Natural killer cell (primary cell): ENCODE measurements at places on chromosomes 7 and 10. TPM values are rescaled to one million over a fixed set of nuclear protein-coding genes. Genes with fewer than 3 reads are reported as not detected.

DNA sequence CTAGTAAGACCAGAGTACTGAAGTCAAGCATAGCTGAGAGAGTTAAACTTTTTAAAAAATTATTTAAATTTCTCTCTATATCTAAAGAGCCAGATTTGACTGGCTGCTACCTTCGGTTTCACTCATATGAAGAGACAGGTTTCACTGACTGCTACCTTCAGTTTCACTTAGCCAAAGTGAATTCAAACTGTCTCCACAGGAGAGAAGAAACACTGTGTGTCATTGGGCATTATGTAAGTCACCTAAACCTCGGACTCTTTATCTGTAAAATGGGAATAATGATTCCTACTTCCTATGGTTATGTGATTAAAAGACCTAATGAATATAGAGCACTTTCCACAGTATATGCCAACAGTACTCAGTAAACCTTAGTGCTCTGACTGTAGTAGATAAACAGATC is 41.6 kb upstream of the MET start:
- no peak overlapping the region for H3K27ac ChIP-seq
- H3K4me1 ChIP-seq = no peaks in the 10 kb centered on the region
- H3K4me3 ChIP-seq = no peak overlapping the region
- no peaks in the 10 kb centered on the region for H3K27me3 ChIP-seq
- H3K36me3 ChIP-seq = no peaks in the 10 kb centered on the region

The ITPRID1 gene
- not detected for total RNA-seq

- H3K27me3 ChIP-seq = peaks cover 90% of the 10 kb centered on the region
- no peaks in the 10 kb centered on the region for H3K36me3 ChIP-seq
- peak; percentile 63 for DNase-seq
- peaks cover 38% of the 10 kb centered on the region for H3K4me1 ChIP-seq
- peak overlapping the region; percentile 85 for H3K4me3 ChIP-seq
- peak overlapping the region; percentile 83 for H3K27ac ChIP-seq
Observed at GRCh38 chr10:22340329-22341189, 4.7 kb upstream of the SPAG6 start.

The NKX2-3 gene
- total RNA-seq = not detected

The CALHM1 gene
- 0.57 TPM for total RNA-seq

- DNase-seq = no peak
- no peak overlapping the region for H3K4me3 ChIP-seq
- no peaks in the 10 kb centered on the region for H3K36me3 ChIP-seq
- no peak overlapping the region for H3K27ac ChIP-seq
Observed at GRCh38 chr10:93963434-93963833, 30.3 kb upstream of the PLCE1 start.

- DNase-seq = no peak
- no peak overlapping the region for H3K27ac ChIP-seq
- H3K36me3 ChIP-seq = no peaks in the 10 kb centered on the region
- no peak overlapping the region for H3K4me3 ChIP-seq
- no peaks in the 10 kb centered on the region for H3K27me3 ChIP-seq
Observed at GRCh38 chr7:68535266-68535665, 1063.0 kb upstream of the AUTS2 start.

DNA sequence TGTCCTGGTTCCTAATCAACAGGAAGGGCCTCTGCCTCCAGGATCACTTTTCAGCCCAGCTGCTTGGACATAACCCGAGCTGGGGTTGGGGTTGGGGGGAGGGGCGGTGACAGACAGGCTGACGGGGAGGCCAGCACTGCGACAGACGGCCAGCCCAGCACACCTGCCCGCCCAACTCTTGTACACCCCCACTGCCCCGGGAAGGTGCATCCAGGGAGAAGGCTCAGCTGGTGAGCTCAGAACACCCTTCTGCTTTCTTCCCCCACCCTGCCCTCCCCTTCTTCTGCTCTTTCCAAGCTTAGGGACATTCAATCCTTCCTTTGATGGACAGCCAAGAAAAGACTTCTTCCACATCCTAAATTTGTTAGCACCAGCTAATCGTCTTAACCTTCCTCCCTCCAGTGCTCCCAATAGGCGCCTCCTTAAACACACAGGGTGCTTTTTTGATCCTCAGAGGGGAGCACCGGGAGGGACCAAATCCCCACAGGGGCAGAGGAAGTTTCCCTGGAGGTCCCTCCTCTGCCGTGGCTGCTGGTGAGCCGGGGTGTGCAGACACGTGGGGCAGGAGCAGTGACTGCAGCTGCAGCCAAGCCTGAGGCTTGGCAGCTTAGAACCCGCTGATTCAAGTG is 44.7 kb downstream of the COL13A1 start:
- peaks cover 3% of the 10 kb centered on the region for H3K27me3 ChIP-seq
- H3K4me1 ChIP-seq = peaks cover 8% of the 10 kb centered on the region
- no peak for DNase-seq

GRCh38 chr10:131230641-131231322 is 80.7 kb downstream of the TCERG1L start:
- no peaks in the 10 kb centered on the region for H3K27me3 ChIP-seq
- no peaks in the 10 kb centered on the region for H3K4me1 ChIP-seq
- no peak overlapping the region for H3K4me3 ChIP-seq
- DNase-seq = no peak

The CYP3A4 gene
- total RNA-seq = not detected

GRCh38 chr10:95026461-95026860 is 42.8 kb downstream of the CYP2C8 start:
- H3K27ac ChIP-seq = no peak overlapping the region
- no peaks in the 10 kb centered on the region for H3K36me3 ChIP-seq
- no peak for DNase-seq
- no peak overlapping the region for H3K4me3 ChIP-seq
- H3K27me3 ChIP-seq = no peaks in the 10 kb centered on the region

The PTPRZ1 gene
- not detected for total RNA-seq

DNA sequence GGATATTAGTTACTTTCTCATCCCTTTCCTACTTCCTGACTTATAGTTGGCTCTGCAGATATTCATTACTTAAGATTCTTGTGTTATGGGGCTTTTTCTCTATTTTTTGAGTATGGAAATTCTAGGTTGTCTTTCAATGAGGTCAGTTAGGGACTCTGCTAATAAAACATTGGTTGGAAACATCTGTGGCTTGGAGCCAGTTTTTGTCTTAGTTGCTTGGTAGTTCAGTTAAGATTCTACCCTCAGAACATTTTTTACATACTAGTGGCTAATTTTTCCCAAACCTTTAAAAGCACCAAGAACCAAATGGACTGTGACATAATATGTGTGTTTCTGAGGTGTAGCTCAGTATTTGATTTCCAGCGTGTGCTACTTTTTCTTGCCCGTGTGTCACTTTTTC is 305.6 kb upstream of the FZD1 start:
- no peak overlapping the region for H3K4me3 ChIP-seq
- no peak overlapping the region for H3K27ac ChIP-seq
- H3K27me3 ChIP-seq = no peaks in the 10 kb centered on the region
- no peak for DNase-seq

DNA sequence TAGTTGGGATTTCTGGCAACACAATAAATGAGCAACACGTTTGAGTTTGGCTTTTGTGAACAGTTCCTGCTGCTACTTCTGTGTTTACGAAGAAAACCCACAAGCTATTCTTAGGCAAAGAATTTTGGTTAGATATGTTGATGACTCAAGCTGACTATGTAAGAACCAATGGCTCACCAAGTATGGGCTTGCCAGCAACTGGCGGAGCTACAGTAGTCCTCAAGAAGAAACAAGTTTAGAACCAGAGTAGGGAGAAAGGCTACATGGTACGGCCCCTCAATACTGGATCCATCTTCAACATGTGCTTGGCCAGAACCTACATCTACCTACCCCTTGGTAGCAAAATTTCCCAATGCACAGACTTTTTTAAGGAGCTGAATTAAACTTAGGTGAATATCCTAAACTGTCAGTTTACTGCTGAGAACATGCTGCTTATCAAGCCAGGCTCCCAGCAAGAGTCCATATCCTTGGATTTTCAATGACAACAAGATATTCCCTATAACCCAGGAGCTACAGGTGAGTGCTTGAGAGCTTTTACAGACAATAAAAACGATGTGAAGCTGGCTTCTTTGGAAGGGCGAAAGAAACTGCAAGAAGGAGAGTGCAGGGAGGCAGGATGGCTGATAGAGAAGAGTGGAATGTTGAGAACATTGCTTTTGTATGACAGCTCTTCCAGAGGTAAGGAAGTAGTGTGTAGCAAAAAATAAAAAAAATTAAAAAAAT is 74.3 kb upstream of the ASAH2 start:
- no peak overlapping the region for H3K4me3 ChIP-seq
- no peak for DNase-seq
- H3K4me1 ChIP-seq = no peaks in the 10 kb centered on the region
- H3K27ac ChIP-seq = no peak overlapping the region

The FAM13C gene
- not detected for total RNA-seq

DNA sequence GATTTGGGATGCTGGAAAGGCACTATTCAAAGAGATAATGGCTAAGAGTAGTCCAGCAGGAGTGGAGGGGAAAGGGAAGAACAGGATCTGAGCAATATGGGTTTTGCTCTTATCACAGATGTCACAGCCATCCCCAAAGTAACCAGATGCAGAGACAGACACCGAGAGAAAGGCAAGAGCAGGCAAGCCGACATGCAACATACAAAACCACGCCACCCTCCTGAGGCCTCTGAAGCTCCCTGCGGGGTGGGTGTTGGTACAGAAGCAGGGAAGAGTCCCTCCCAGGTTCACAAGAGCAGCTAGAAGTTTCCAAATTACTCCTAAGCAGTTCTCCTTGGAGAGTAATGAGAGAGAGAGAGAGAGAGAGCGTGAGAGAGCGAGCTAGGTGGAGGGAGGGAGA is 10.8 kb upstream of the C10orf53 start:
- H3K4me3 ChIP-seq = no peak overlapping the region
- DNase-seq = no peak
- H3K27me3 ChIP-seq = peaks cover 3% of the 10 kb centered on the region
- no peaks in the 10 kb centered on the region for H3K4me1 ChIP-seq
- H3K36me3 ChIP-seq = no peaks in the 10 kb centered on the region

GRCh38 chr10:58291538-58292174 is 22.7 kb downstream of the CISD1 start:
- DNase-seq = no peak
- no peaks in the 10 kb centered on the region for H3K27me3 ChIP-seq
- H3K27ac ChIP-seq = no peak overlapping the region
- no peaks in the 10 kb centered on the region for H3K36me3 ChIP-seq

GRCh38 chr10:86177537-86178155 is 188.9 kb downstream of the GRID1 start:
- H3K4me3 ChIP-seq = no peak overlapping the region
- H3K27ac ChIP-seq = no peak overlapping the region
- H3K27me3 ChIP-seq = no peaks in the 10 kb centered on the region
- H3K4me1 ChIP-seq = no peaks in the 10 kb centered on the region
- H3K36me3 ChIP-seq = no peaks in the 10 kb centered on the region

DNA sequence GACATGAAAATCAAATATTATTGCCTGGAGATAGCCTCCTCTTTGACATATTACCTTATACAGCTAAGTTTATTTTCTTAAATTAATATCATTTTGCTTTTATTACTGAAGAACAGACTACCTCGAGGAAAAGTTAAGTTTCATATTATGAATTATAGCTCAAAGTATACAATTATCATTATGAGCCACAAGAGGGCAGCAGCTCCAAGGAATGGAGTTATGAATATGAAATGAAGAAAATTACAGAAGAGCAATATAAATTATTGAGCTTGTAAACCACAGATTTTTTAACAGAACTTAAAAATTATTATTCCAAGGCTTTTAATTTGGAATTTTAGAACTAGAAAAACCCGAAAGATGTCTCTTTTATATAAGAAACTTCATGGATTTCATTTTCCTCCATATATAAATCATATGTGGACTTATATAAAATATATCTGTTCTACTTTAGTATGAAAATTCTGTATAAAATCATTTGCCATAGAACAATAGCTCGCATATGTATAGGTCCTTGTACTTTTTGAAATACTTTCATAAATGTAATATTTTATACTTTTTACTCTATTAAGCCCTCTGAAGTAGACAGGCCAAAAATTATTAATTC is 40.1 kb downstream of the IQUB start:
- H3K27ac ChIP-seq = no peak overlapping the region
- no peak overlapping the region for H3K4me3 ChIP-seq
